Stimulated activated CD4-positive, alpha-beta T cell treated with anti-CD3 and anti-CD28 coated beads, TNF-alpha, amount 100 ng/mL, for 1 hour (primary cell): ENCODE measurements at places on chromosomes 1 and 21.

GRCh38 chr21:29630441-29630840 lies 309.4 kb downstream of the GRIK1 start:
- no peak for DNase-seq

- no peak for DNase-seq
These were observed 8.3 kb downstream of the NFYC start for GRCh38 chr1:40699787-40700186.

DNA sequence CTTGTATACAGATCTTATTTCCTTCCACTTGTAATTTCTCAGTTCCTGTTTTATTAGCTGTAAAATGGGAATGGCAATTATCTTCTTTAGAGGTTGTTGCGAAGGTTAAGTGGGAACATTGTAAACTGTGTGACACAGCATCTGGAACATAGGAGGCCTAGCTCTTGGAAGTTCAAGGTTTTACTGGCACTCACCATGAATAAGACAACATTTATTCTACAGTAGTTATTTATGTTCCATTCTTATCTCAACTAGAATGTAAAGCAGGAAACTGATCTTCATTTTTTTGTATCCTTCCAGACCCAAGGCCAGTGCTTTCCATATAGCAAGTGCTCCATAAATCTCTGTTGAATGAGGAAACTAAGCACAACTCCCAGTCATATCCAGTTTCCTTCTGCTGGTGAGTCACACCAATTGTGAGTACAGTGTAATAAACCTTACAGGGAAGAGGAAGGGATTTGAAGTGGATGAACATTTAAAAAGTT lies 1.4 kb downstream of the BCL10 start:
- DNase-seq = no peak

- DNase-seq = no peak
These were observed 739.3 kb downstream of the PLA2G4A start for GRCh38 chr1:187568067-187568466.

- DNase-seq = no peak
These were observed 46.4 kb upstream of the SLC22A15 start for GRCh38 chr1:115929881-115930280.

DNA sequence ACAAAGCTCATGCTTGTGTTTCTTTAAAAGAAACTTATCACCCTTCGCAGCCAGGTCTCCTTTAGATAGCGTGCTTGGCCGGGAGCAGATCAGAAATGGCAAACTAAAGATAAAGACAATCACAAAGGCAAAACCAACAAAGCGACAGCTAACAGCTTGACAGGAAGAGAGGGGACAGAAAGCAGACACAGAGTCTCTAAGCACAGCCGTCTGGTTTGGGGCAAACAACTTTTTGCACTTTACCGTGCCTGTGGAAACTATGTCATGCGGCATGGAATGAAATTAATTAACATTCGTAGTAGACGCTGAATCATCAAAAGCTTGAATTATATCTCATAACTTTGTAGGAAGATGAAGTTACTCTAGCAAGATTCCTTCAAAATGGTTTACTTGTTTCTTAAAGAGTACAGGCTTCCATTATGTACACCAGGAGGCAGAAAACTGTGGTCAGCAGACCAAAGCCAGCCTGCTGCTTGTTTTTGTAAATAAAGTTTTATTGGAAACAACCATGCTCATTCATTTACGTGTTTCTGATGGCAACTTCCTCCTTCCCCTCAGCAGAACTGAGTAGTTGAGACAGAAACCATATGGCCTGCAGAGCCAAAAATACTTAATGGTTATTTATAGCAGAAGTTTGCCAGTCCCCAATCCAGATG lies 183.2 kb downstream of the KIF26B start:
- DNase-seq = no peak

GRCh38 chr1:29289493-29289892 lies 53.2 kb downstream of the PTPRU start:
- DNase-seq = no peak

- DNase-seq = no peak
These were observed 24.7 kb upstream of the MYCL start for GRCh38 chr1:39926343-39926793.

DNA sequence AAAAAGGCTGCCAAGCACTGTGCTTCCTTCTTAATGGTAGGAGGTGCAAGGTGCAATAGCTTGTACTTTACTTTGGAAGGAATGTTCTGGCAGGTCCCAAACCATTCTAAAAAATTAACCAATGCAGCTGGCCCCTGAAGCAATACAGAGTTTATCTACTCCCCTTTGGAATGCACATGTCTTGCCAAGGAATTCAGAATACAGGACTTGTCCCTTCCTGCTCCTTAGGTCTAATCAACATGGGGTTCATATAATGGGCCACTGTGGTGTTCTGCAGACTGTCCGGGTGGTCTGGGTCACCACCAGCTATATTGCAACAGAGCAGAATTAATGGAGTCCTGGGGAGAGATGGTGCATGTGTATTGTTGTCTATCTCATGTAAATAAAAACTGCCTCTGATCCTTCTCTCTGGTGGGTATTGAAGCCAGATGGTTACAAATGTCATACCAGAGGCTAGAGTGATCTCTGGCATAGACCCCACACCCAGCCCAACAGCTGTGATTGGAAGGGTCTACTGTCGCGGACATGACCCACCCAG lies 112.8 kb downstream of the RIPK4 start:
- no peak for DNase-seq

DNA sequence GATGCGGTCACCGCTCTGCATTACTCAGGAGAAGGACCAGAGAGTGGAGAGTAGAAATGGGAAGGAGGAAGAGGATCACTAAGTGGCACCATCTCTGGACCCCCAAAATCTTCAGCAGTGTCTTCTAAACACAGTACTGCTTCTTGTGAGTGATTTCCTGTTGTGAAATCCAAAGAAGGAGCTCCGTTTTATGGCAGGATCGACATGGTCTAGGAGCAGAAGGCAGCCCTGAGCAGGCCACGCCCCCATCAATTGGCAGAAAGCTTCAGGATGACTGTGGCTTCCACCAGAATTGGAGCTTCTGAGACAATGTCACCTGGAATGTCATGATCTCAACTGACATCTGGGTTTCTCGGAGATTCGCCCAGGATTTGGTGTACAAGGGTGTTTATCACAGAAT lies 171.5 kb downstream of the ADSS2 start:
- no peak for DNase-seq

DNA sequence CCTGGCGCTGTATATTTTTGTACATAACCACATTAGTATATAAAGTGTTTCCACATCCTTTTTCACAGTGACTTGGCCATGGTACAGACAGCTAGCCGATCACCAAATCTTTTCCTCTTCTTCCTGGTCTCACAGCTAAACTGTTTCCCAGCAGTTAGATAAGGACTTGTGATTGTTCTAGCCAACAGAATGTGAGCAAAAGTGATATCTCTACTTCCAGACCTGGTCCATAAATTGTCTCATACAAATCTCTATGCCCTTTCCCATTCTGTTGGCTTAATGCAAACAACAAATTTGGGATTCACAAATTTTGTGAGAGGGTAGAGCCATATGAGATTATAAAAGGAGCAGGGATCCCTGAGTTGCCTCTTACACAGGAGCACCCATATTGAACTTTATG lies 19.5 kb downstream of the PAFAH2 start:
- DNase-seq = no peak

GRCh38 chr1:27356619-27357280 lies 10.0 kb downstream of the MAP3K6 start:
- no peak for DNase-seq

DNA sequence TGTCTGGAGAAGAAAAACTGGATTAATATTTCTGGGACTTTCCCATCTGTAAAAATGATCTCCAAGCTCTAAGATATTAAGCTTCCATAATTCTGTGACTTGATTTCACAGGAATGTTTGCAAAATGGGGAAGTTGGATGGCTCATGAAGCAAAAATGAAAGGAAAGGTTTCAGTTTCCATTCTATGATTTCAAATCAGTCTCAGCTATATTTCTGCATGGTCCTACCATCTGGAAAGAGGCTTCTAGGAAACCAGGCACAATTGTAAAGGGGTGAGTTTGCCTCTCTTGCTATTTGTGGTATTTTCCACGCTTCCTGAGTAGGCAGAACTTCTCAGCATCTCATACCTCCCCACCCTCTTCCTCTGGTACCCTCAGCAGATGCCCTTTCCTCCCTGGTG lies 22.4 kb upstream of the ACTN2 start:
- DNase-seq = no peak
